ENCODE measurements at places on chromosomes 2 and 18.

GRCh38 chr2:15300624-15301573 lies 260.2 kb downstream of the NBAS start:
- DNase-seq, result no peak

DNA sequence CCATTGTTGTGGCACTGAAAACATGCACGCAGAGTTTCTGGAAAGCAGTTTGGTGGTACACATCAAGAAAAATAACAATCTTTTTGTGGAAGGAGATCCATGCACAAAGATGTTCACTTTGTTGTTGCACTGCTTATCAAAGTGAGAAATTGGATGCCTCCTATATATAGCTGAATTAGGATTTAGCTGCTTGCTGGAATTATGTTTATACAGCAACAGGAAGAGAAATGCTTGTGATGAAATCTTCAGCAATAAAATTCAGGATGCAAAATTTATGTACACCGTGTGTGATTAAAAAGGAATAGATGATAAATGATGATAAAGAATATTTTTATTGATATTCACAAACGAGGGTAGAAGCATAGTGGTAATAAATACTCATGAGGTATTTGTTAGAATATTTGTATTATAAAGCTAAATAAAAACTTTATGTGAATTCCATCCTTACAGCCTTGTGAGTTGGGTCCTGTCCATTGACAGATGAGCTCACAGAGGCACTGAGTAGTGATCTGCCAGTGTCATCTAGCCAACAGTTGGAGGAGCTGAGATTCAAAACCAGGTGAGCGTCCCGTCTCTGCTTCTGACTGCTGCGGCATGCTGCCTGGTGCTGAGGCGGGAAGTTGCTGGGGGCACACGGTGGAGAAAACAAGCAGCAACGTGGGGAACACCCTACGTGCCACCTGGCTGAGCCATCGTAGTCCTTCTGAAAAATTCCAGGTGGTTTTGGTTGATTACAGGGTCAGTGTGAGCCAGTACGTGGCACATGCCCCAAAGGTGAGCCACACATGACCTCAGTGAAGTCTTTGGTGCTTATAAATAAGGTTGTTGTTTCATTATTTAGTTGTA lies 80.2 kb downstream of the ASAP2 start:
- no peak for DNase-seq

GRCh38 chr2:58731488-58731869 lies 490.4 kb upstream of the FANCL start:
- no peak for DNase-seq

DNA sequence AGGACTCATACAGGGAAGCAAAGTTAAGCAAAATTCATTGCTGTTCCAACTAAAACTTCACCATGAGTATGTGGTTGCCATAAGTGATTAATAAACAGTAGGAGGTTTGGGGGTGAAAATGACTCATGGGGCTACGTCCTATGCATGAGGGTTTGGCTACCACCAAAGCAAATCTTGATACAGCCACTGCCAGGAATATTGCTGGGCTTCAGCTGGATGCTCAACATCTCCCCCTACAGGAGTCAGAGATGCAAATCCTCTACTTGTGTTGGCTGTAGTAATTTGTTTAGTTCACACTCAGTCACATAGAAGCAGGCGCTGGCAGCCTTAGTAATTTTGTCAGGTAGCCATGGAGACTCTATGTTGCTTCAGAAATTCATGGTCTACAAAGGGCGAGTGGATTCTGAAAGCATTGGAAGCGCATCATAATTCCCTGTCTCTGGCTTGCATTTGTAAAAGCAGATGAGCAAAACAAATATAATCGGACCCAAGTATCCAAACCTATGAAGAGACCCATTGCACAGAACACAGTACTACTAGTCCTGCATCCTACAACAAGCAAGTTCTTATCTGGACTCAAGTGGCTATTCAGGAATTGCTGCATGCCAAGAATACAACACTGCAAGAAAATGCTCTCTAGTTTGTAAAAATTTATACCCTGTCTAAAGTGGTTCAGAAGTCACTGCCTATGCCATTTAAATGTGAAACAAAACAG lies 76.0 kb downstream of the CD28 start:
- peak; percentile 21 for DNase-seq

DNA sequence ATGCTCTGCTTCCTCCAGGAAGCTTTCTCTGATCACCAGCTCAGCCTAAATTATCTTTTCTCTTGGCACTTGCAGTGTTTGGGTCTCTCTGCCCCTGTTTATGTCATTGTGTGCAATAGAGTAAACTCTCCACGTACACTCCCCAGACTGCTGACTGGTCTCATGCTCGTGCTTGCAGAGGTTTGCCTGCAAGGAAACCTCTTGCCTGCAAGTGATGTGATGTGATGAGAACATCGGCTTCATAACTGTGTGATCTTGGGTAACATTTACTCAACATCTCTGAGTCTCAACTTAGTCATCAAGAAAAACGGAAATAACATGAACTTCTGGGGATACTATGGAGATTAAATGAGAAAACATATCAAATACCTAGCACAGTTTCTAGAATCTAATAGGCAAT lies 92.3 kb downstream of the BIN1 start:
- DNase-seq, result no peak

DNA sequence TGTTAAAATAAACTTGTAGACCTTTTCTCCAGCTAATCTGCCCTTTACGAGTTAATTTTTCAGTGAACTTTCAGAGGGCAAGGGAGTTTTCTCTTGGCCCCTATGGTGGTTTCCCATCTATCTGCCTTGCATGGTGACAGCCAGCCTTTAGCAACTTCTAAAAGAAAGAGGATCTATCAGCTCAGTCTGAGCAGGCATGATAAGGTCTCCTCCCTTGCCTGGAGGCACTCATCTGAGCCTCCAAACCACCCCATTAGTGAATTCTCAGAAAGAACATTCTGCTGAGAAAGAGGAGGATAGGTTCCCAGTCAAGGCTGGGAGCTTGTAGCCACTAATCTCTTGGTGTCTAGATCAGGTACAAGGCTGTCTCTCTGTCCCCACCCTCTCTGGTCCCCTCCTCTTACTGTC lies 10.7 kb upstream of the GYPC start:
- DNase-seq, result no peak

- DNase-seq, result no peak
Observed at GRCh38 chr2:65850695-65851094, 418.3 kb upstream of the SPRED2 start.

DNA sequence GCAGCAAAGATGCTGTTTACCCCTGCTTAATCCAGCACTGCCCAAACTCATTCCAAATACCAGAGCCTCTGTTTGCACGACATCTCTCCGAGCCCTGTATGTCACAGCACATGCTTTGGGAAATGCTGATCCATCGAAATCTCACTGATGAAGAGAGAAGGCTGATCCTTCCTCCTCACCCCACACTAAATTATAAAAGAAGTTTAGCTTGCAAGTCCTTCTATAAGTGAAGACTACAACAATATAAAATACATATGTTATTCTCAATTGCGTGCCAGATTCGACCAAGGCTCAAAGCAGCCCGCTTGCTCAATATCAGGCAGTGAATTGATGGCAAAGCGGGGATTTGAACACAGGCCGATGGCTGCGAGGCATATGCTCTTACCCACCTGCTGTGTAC lies 30.7 kb upstream of the SLC35F6 start:
- DNase-seq, result no peak

GRCh38 chr2:47086054-47086471 lies 69.0 kb downstream of the STPG4 start:
- DNase-seq, result no peak

DNA sequence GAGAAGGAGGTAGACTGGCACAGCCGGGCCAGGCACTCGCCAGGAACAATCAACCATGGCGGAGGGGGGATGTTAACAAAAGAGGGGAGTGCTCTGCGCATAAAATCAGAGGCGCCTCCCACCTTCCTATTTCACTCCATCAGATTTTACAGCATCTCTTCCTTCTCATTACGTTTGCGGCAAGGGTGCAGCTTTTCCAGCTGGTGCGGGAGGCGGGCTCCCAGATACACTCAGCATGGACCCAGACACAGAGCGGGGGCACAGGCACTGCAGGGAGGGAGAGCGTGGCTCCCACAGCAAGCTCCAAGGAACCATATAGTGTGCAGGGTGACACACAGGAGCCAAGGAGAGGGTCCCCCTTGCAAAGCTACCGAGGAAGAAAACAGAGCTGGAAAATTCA lies 176.3 kb downstream of the EIPR1 start:
- no peak for DNase-seq

- DNase-seq, result no peak
Observed at GRCh38 chr18:51091270-51091669, 61.3 kb downstream of the SMAD4 start.

DNA sequence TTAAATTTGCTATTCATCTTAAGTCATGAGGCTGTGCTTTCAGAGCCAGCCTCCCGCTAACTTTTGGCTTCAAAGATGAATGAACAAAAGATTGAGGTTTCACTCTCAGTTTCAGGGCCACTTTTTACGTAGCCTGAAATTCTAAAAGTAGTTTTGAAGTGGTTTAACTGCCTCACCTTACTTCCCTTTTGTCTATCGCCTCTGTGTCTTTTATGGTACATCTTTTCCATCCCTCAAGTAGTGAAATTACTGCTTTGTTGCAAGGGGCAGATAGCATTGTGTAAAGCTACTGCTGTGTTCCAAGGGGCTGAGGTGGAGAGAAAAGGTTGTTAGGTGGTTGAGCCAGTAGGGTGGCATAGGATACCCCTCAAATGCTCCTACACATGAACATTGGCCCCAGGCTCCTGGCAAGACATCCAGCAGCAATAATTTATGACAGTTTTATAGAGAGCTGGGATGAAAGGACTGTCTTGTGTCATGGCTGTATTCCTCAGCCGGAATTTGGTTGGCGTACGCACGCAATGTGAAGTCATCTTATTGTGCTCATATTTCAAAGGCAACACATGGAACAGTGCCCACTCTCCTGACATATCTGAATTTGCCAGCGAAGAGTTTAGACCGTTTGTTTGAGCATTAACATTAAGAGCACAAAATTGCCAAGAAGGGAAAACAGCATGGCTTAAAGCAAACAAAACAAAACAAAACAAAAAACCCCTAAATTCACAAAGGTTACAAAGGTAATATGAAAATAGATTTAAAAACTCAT lies 32.2 kb downstream of the QPCT start:
- no peak for DNase-seq

DNA sequence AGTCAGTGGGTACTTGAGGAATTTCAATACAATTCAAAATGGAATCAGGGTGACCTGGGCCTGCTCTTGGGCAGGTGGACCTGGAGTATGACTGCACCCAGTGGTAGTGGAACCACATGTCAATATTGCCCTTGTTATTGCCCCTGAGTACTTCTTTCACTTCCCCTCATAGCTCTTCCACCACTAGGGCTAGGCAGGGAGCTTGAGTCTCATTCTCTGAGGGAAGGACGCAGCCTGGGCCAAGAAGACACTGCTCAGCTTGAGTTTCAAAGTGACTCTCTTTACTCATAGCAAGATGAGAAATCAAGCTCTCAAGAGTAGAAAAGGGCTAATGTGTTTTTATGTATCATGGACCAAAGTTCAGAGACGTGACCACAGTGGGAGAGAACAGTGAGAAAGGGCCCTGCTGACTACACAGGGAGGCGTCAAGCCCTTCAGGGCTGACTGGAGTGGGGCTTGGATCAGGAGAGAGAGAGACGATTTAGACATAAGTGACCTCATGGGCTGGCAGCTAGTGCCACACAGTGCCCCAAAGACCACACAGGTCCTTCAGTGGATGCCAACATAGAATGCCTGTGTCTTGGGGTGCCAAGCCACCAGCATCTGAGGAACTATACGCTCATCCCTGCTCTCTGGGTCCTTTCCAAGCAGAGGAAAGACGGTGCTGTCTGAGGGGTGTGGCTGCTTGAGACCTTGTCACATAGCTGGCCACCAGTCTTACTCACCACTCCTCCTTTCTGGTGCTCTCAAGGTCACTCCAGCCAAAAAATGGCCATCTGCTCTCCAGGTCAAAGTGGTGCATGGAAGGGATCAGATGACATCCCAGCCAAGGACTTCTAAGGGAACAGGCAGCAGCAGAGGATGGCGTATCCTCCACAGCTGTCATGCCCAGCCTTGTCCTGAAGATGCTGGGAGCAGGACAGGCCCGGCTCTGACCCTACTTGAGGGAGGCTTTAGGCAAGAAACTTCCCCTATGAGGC lies 13.0 kb downstream of the PTMA start:
- no peak for DNase-seq

DNA sequence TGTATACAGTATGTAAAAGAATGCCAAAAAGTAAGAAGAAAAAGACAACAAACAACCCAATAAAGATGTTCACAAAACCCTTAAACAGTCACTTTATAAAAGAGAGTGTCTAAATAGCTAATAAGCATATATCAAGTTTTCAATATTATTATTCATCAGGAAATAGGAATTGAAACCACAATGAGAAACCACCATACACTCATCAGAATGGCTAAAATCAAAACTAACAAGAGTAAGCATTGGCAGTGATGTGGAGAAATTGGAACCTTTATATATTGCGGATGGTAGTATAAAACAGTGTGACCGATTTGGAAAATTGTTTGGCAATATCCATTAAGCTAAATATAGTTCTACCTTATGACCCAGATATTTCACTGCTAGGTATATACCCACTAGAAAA lies 20.5 kb upstream of the TGFA start:
- DNase-seq, result no peak

DNA sequence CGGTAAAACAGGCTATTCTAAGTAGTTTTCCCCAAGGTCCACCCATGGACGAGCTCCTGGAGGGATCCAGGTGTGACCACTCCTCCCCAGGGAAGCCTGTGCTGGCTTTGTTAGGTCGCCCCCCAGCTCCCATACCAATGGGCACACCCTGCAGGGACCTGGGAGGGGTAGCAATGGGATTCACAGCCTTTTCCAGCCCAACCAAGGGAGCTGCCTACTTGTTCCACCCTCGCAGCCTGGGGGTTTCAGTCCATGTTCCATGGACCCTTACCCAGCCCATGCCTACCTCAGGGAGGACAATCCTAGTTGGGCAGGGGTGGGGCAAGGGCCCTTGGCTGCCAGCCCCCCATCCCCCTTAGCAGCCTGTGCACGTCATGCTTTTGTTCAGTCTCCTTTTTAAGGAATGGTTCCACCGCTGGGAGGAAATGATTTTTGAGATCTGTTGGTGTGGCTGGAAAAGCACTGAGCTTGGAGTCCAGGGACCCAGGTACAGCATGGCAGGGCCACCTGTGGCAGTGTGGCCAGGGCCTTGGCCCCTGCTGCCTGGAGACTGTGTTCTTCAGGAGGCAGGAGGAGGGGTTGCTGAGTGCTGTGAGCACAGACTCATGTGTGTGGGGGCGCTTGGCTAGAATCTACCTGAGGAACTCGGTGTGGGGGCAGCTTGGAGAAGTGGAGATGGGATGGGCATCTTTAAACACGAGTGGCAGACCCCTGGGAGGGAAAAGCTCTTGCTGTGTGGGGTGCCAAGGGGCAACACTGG lies 166.8 kb downstream of the TWIST2 start:
- no peak for DNase-seq

- DNase-seq, result no peak
Observed at GRCh38 chr2:16604236-16604635, 61.4 kb downstream of the CYRIA start.

- DNase-seq, result no peak
Observed at GRCh38 chr18:11791131-11791530, 60.1 kb upstream of the CHMP1B start.

All from stimulated activated naive CD4-positive, alpha-beta T cell (primary cell).